ENCODE measurements at places on chromosomes 3 and 15. TPM values are rescaled to one million over a fixed set of nuclear protein-coding genes. Genes with fewer than 3 reads are reported as not detected.

OR5H15 gene
- polyA plus RNA-seq: not detected

GHSR gene
- not detected for polyA plus RNA-seq

DNA sequence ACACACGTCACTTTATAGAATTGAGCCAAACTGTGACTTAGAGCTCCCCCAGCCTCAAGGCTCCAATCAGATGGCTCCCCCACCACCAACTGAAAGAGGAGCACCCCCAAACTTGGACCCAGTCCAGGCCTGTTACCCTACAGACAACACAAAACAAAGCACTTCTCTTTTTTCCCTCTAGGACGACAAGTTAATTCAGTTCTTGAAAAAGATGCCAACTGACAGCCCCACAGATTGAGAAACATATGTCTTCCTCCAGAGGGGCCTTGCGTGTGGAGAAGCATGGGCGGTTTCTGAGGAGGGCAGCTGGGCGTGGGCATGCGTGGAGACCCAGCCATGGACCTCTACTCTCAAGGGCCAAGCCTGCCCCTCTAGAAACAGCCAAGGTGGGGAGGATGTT, 229.5 kb downstream of the SHQ1 start:
- no peak overlapping the region for H3K27ac ChIP-seq
- DNase-seq: no peak
- H3K4me1 ChIP-seq: no peaks in the 10 kb centered on the region

DNA sequence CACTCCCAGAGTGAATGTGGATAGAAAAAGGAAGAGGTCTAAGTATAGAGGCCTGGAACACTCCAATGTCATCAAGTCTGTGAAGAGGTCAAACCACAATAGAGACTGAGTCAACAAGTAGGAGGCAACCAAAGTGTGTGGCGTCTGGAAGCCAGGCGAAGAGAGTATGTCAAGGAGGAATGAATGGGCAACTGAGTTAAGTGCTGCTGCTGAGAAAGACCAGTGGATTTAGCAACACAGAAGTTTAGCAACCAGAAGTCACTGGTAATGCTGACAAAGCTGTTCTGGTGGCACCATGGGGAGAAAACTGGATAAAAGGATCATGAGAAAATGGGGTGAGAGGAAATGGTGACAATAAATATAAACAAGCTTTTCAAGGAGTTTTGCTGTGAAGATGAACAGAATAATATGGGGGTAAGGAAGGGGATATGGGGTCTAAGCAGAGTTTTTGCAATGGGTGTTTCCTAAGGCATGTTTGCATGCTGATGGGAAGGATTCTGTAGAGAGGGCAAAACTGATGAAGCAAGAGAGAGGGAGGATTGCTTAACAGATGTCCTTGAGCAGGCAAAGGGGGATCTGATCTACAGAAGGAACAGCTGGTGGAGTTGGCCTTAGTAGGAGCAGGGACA, 38.4 kb downstream of the PCOLCE2 start:
- H3K4me1 ChIP-seq: peaks cover 45% of the 10 kb centered on the region
- H3K4me3 ChIP-seq: no peak overlapping the region
- H3K27ac ChIP-seq: peak overlapping the region; percentile 83
- H3K27me3 ChIP-seq: no peaks in the 10 kb centered on the region
- no peaks in the 10 kb centered on the region for H3K36me3 ChIP-seq
- DNase-seq: no peak

DNA sequence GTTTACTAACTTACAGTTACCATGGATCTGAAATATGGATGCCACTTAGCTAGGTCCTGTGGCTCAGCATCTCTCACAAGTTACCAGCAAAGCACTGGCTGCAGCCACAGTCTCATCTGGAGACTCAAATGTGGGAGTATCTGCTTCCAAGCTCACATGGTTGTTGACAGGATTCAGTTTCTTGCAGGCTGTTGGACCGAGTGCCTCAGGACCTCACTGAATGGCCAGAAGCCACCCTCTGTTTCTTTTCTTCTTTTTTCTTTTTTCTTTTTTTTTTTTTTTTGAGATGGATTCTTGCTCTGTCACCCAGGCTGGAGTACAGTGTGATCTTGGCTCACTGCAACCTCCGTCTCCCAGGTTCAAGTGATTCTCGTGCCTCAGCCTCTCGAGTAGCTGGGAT, 20.1 kb upstream of the AMOTL2 start:
- no peak overlapping the region for H3K4me3 ChIP-seq
- no peaks in the 10 kb centered on the region for H3K36me3 ChIP-seq
- no peak overlapping the region for H3K27ac ChIP-seq
- H3K27me3 ChIP-seq: no peaks in the 10 kb centered on the region
- no peak for DNase-seq

SERPINI2 gene
- polyA plus RNA-seq: 0.59 TPM

- DNase-seq: peak; percentile 96
- no peak overlapping the region for H3K27ac ChIP-seq
- no peak overlapping the region for H3K4me3 ChIP-seq
Measured at GRCh38 chr3:45210308-45211041, 15.6 kb downstream of the TMEM158 start.

DNA sequence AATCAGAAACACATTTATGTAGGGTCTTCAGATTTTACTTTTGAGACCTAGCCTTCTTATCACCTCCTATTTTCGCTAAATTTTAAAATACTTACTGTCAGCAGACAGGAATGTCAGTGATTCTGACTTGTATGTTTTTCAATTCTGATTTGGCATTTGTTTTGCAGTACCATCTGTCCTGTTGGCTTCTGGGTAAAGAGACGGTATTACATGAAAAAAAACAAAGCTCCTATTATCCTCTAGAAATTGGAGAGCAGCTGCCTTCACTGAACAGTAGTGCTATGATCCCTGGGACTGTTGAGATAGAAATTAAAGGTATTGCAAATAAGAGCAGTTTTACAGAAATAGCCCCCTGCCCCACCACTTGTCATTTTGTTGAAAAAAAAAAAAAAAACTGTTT, 8.4 kb downstream of the ARMC8 start:
- H3K27me3 ChIP-seq: no peaks in the 10 kb centered on the region
- no peak for DNase-seq
- H3K4me1 ChIP-seq: peaks cover 36% of the 10 kb centered on the region
- H3K36me3 ChIP-seq: peaks cover 5% of the 10 kb centered on the region

DNA sequence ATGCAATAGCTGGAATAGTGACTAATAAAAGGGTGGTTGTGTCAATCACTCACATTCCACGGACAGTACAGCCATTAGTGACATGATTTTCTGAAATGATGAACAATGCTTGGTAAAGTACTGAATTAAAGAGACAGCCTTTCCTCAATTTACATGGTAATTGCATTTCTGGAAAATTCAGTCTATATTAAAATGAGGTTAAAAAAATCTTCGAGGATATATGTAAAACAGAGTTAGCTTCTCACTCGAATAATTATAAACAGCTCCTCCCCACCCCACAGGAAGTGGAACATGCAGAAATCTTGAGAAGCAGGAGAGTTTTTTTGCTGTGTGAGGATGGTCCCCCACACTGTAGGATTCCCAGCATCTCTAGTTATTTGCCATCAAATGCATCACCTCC, 42.1 kb downstream of the SLC6A11 start:
- no peaks in the 10 kb centered on the region for H3K4me1 ChIP-seq
- H3K27me3 ChIP-seq: peaks cover 32% of the 10 kb centered on the region
- no peak overlapping the region for H3K27ac ChIP-seq
- no peaks in the 10 kb centered on the region for H3K36me3 ChIP-seq
- H3K4me3 ChIP-seq: no peak overlapping the region

DNA sequence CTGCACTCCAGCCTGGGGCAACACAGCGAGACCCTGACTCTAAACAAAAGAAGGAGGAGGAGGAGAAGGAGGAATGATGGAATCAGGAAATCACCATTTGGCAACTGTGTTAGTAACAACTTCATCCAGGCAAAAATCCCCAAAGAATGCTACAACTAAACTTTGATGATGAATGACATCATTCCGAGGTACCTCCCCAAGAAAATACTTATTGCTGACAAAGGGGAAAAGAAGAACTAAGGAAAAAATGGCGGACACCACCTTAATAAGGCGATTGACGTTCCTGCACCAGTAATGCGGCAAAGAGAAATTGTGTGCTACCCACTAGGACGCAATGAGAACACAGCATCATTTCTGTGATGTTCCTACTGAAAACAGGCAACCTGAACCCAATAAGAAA, 78.2 kb upstream of the SLC6A11 start:
- H3K4me1 ChIP-seq: no peaks in the 10 kb centered on the region
- no peaks in the 10 kb centered on the region for H3K36me3 ChIP-seq
- peaks cover 56% of the 10 kb centered on the region for H3K27me3 ChIP-seq
- no peak overlapping the region for H3K4me3 ChIP-seq
- H3K27ac ChIP-seq: no peak overlapping the region

DNA sequence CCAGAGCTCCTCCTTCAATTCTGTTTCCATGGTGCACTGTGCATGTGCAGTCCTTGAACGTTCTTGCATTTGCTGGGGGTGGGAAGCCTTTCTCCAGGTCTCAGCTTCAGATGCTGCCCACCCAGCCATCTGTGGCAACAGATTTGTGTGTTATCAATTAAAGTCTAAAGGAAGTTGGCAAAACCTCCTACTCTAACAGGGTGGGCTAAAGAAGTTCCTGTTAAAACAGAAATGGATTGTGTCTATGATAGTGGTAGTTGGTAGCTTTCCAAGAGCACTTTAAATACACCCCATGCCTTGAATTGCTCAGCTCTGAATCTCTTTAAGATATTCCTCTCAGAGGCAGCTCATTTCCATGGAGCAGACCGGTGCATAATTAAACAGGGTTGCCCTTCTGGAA, 488.0 kb upstream of the SUCLG2 start:
- H3K4me1 ChIP-seq: no peaks in the 10 kb centered on the region
- DNase-seq: no peak
- no peaks in the 10 kb centered on the region for H3K27me3 ChIP-seq
- H3K27ac ChIP-seq: no peak overlapping the region
- H3K36me3 ChIP-seq: no peaks in the 10 kb centered on the region

DNA sequence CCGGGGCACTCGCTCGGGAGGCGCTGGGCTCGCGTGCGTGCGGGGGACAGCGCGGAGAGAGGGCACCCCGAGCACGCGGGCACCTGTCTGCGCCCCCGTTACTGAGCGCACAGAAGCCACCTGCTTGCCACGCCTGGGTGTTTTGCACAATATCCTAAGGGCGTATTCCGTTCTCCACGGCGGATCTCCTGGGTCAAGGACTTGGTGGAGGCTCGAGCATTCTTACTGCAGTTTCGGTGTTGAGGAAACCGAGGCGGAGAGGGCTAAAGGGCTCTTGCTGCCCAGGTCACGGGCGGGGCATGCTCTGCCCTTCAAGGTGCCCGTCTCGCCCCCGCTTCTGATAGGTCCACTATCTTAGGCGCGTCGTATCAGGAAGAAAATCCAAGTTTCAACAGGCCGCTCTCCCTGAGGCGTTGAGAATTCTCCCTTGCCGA, 526 bp downstream of the GPD1L start:
- H3K4me3 ChIP-seq: peak overlapping the region; percentile 77
- H3K27ac ChIP-seq: peak overlapping the region; percentile 85
- no peaks in the 10 kb centered on the region for H3K36me3 ChIP-seq
- peaks cover 20% of the 10 kb centered on the region for H3K4me1 ChIP-seq

GRCh38 chr15:46213551-46213950, 578.7 kb downstream of the SQOR start:
- no peaks in the 10 kb centered on the region for H3K36me3 ChIP-seq
- H3K4me3 ChIP-seq: no peak overlapping the region
- no peaks in the 10 kb centered on the region for H3K27me3 ChIP-seq
- DNase-seq: no peak

GRCh38 chr3:37543666-37544065, 318.0 kb upstream of the CTDSPL start:
- no peak overlapping the region for H3K4me3 ChIP-seq
- H3K27me3 ChIP-seq: no peaks in the 10 kb centered on the region
- H3K27ac ChIP-seq: no peak overlapping the region
- H3K36me3 ChIP-seq: no peaks in the 10 kb centered on the region
- no peaks in the 10 kb centered on the region for H3K4me1 ChIP-seq
- DNase-seq: no peak

- H3K4me3 ChIP-seq: no peak overlapping the region
- DNase-seq: no peak
- H3K27ac ChIP-seq: peak overlapping the region; percentile 53
- H3K27me3 ChIP-seq: no peaks in the 10 kb centered on the region
- peaks cover 67% of the 10 kb centered on the region for H3K4me1 ChIP-seq
- peaks cover 49% of the 10 kb centered on the region for H3K36me3 ChIP-seq
Measured at GRCh38 chr3:30667280-30667651, 60.9 kb downstream of the TGFBR2 start.

EFHB gene
- 6.8 TPM for polyA plus RNA-seq

GRCh38 chr3:31748281-31748932, 215.7 kb downstream of the STT3B start:
- H3K4me3 ChIP-seq: no peak overlapping the region
- H3K4me1 ChIP-seq: no peaks in the 10 kb centered on the region
- no peak overlapping the region for H3K27ac ChIP-seq
- H3K27me3 ChIP-seq: no peaks in the 10 kb centered on the region
- DNase-seq: no peak

- no peak for DNase-seq
- no peaks in the 10 kb centered on the region for H3K36me3 ChIP-seq
- no peaks in the 10 kb centered on the region for H3K27me3 ChIP-seq
Measured at GRCh38 chr3:135809021-135809634, 156.4 kb upstream of the PPP2R3A start.

KNG1 gene
- 1.2 TPM for polyA plus RNA-seq

DNA sequence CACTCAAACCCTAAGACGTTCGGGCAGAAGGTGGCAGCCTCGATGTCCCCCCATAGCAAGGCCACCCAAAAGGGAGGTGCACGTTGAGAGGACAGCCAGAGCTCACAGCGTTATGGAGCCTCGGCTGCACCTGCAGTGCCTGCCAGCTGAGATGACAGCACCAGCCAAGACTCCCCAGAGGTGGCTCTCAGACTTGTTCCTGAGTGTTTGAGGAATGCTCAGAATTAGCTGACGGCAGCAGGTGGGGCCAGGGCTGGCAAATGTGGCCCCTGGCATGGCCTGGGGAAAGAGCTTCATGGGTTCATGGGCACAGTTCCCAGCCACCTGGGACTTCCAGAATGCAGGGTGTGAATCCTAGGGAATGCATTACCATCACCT, 177.8 kb downstream of the KLF13 start:
- no peaks in the 10 kb centered on the region for H3K36me3 ChIP-seq
- H3K4me3 ChIP-seq: no peak overlapping the region
- H3K4me1 ChIP-seq: peaks cover 10% of the 10 kb centered on the region

DNA sequence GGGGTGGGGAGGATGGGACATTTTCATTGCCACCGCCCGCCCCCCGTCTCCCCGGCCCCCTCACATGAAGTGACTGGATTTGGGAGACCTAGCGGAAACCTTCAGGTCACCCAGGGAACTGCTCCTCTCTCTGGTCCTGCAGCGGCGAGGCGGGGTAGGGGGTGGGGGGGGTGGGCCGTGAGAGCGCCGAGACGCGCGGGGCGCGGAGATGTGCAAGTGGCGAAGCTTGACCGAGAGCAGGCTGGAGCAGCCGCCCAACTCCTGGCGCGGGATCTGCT, 712 bp upstream of the MME start:
- no peak for DNase-seq
- H3K4me3 ChIP-seq: peak overlapping the region; percentile 35
- H3K36me3 ChIP-seq: no peaks in the 10 kb centered on the region

DNA sequence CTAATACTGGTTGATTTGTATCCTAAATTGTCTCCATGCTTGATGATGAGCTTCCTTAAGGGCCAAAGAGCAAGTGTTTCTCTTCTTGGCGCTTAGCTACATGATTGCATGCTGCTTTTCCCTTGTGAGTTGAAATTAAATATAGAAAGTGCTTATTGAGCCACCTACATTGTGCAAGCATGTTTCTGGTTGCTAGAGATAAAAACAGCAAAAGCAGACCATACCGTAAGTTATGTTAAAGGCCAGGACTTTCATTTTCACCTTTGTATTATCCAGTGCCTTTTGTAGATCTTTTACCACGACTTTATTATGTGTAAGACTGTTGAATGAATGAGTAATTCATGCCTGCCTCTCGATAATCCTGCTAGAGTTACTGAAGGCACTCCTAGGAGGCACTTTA, 41.9 kb upstream of the CCNB2 start:
- DNase-seq: no peak
- no peaks in the 10 kb centered on the region for H3K36me3 ChIP-seq
- H3K27ac ChIP-seq: no peak overlapping the region
